ENCODE measurements at places on chromosomes 6 and 20.

DNA sequence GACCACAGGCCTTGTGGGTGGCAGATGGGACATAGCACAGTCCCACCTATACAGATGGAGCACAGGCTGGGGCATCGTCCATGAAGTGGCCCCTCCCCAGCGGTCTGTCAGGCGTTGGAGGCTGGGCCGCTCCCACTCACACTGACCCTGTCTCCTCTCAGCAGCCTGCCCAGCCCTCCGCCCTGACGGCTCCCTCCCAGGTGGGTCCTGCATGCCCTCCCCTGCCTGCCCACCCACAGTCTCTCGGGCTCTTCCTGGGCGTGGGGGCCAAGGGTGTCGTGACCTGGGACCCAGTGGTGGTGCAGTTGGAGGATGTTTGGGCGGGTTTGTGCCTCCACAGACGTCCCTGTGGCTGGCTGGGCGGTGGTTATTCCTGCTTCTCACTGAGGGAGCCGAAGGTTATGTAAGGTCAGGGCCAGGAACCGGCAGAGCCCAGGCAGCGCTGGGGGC is 22.3 kb downstream of the COL20A1 start:
- H3K27me3 ChIP-seq = no peaks in the 10 kb centered on the region
- H3K27ac ChIP-seq = no peak overlapping the region
- DNase-seq = no peak
- H3K4me1 ChIP-seq = peaks cover 3% of the 10 kb centered on the region

DNA sequence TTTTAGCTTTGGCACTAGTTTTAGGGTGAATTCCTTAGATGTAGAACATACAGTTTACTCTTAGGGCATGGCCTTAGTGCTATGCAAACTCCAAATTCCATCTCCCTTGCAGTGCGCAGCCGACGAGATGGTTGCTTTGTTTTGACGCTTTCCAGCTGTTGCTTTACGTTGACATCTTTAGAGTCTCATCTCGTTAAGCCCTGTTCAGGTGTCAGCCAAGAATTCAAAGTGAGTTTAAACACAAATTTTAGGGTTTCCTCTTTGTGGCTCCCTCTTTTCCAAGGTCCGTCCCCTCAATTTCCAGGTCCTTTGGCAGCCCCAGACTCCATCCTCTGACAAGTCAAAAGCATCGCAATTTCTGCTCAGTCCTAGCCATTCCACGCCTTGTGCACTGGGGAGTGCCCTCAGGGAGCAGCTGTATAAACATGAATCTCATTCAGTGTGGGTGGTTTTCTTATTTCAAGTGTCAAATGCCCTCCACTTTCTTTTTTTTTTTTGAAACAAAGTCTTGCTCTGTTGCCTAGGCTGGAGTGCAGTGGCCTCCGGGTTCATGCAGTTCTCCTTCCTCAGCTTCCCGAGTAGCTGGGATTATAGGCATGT is 14.1 kb upstream of the MAK start:
- H3K36me3 ChIP-seq = no peaks in the 10 kb centered on the region
- no peaks in the 10 kb centered on the region for H3K27me3 ChIP-seq
- no peak overlapping the region for H3K27ac ChIP-seq

GRCh38 chr6:692356-692851 is 535 bp downstream of the EXOC2 start:
- DNase-seq = peak; percentile 68
- peak overlapping the region; percentile 100 for H3K4me3 ChIP-seq
- peaks cover 17% of the 10 kb centered on the region for H3K4me1 ChIP-seq
- H3K27me3 ChIP-seq = no peaks in the 10 kb centered on the region
- peak overlapping the region; percentile 80 for H3K27ac ChIP-seq

GRCh38 chr20:41540459-41540858 is 77.7 kb downstream of the CHD6 start:
- DNase-seq = no peak
- no peak overlapping the region for H3K27ac ChIP-seq
- H3K27me3 ChIP-seq = no peaks in the 10 kb centered on the region
- H3K4me1 ChIP-seq = peaks cover 13% of the 10 kb centered on the region
- H3K4me3 ChIP-seq = no peak overlapping the region

DNA sequence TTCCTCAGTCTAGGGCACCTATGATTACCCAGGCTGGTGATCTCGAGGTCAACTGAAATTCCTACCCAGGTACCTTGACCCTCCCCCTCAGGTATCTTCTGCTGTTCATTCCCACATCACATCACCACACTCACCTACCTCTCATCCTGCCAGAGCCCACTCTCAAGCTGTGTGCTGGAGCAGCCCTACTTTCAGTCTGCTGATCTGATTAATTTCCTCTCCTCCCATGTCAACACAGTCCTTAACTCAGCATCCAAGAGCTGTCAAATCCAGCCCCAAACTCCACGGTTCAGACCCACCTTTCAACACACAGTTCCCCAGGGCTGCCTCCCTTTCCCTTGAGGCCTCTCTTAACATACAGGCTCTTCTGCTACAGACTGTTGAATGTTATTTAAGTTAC is 42.4 kb downstream of the EZR start:
- no peak for DNase-seq
- no peaks in the 10 kb centered on the region for H3K27me3 ChIP-seq
- H3K36me3 ChIP-seq = peaks cover 98% of the 10 kb centered on the region
- no peak overlapping the region for H3K4me3 ChIP-seq
- H3K27ac ChIP-seq = no peak overlapping the region

GRCh38 chr6:159939591-159940016 is 29.3 kb upstream of the IGF2R start:
- no peak overlapping the region for H3K27ac ChIP-seq
- no peaks in the 10 kb centered on the region for H3K36me3 ChIP-seq
- peak; percentile 70 for DNase-seq

- no peak for DNase-seq
- H3K4me1 ChIP-seq = no peaks in the 10 kb centered on the region
- H3K27ac ChIP-seq = no peak overlapping the region
- H3K36me3 ChIP-seq = no peaks in the 10 kb centered on the region
- no peaks in the 10 kb centered on the region for H3K27me3 ChIP-seq
These were observed 13.9 kb upstream of the MTG2 start for GRCh38 chr20:62168890-62169435.

DNA sequence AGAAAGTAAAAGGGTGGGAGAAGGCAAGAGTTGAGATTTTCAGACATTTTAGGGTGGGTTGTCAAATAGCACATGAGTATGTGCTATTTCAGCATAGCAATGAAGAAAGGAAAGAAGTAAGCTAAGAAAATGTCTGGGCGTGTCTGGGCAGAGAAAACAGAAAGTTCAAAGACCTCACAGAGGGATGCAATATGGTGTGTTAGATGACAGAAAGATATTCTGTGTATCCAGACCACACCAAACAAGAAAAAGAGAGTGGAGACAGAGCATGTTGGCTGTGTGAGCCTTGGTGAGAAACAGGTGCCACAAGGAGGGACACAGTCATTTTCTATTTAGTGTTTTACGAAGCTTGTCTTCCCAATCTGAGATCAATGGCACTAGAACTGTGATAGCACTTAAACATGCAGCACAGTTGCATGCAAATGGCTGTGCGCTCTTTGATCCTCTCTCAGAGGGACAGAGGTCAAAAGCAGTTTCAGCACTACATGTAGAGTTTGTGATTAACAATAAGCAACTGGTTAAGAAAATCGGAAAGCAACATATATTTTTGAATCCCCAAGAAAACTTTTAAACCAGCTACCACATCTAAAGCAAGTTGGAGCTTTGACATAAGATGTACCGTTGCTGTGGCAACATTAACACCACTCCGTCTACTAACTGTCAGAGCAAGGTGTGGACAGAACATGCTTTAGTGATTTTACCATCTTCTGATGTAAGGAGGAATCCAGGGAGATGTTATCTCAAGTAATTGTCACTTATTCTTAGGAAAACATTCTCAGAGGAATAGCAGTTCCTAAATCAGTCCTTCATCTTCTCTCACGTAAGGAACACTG is 515.5 kb upstream of the NOX3 start:
- no peaks in the 10 kb centered on the region for H3K4me1 ChIP-seq
- no peak for DNase-seq
- no peaks in the 10 kb centered on the region for H3K27me3 ChIP-seq
- H3K4me3 ChIP-seq = no peak overlapping the region

DNA sequence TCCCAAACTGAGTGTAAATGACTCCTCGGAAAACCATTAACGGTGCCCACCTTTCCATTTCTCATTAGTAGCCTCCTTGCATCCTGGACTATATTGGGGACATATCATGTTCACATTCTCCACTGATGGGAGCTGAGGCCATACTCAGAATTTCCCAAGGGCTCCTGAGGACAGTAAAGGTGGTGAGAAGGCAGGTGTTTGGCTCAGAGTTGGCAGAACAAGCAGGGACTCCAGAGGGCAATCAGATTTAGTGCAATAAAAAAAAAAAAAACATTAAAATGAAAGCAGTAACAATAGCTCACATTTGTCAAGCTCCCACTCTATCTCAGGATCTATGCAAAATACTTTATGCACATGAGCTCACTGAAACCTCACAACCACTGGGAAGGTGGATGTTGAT is 401.4 kb downstream of the MAFB start:
- no peaks in the 10 kb centered on the region for H3K27me3 ChIP-seq
- no peak overlapping the region for H3K27ac ChIP-seq
- H3K36me3 ChIP-seq = no peaks in the 10 kb centered on the region
- no peak overlapping the region for H3K4me3 ChIP-seq

DNA sequence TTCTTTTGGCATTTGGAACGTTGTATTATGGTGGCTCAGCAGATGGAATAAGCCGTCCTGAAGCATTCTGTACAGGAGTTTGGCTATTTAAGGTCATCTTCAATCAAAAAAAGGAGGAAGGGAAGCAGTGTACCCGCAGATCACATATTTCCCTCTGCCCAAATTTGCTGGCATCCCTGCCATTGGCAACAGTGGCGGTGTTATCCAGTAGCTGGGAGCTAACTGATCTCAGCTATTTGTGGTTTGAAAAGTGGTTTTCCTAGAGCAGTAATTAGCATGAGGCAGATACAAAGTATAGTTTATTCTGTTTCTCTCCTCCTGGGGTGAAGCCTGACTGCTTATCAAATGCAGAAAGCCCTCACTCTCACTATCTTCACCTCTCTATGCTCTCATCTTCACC is 576.8 kb downstream of the QKI start:
- H3K4me1 ChIP-seq = peaks cover 5% of the 10 kb centered on the region
- no peaks in the 10 kb centered on the region for H3K27me3 ChIP-seq
- no peak for DNase-seq
- no peak overlapping the region for H3K4me3 ChIP-seq
- H3K27ac ChIP-seq = no peak overlapping the region

GRCh38 chr6:75747152-75747992 is 1.7 kb upstream of the MYO6 start:
- H3K4me1 ChIP-seq = peaks cover 5% of the 10 kb centered on the region
- peaks cover 55% of the 10 kb centered on the region for H3K27me3 ChIP-seq
- no peak overlapping the region for H3K27ac ChIP-seq
- no peak overlapping the region for H3K4me3 ChIP-seq
- no peak for DNase-seq

GRCh38 chr6:13979284-13980171 is 54.8 kb downstream of the RNF182 start:
- H3K36me3 ChIP-seq = no peaks in the 10 kb centered on the region
- no peak overlapping the region for H3K4me3 ChIP-seq
- no peak for DNase-seq
- no peaks in the 10 kb centered on the region for H3K4me1 ChIP-seq
- H3K27me3 ChIP-seq = peaks cover 20% of the 10 kb centered on the region
- no peak overlapping the region for H3K27ac ChIP-seq

- DNase-seq = no peak
- H3K4me3 ChIP-seq = no peak overlapping the region
- H3K36me3 ChIP-seq = peaks cover 17% of the 10 kb centered on the region
These were observed 22.3 kb upstream of the APMAP start for GRCh38 chr20:25014816-25015215.

DNA sequence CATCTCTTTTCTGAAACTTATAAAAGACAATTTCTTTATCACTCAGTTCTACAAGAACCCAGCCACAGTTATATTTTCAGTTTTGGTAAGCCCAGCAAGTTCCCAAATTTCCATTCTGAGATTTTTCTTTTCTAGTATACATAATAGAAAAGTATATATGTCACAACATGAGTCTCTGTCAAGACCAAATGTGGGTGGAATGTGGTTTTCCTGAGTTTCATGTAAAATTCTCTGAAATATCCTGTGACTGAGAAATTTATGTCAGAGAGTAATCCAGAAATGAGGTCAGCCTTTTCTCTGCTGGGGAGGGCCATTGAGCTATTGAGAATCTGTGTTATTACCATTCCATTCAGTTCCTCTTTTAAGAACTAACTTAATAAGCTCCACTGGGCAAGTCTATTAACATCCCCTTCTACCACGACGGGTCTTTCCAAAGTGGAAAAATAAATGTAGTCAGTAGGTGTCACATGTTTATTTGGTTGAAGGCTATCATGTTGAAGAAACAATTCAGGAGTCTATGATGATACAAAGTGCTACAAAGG is 100.7 kb upstream of the HMGN3 start:
- H3K4me3 ChIP-seq = no peak overlapping the region
- H3K27ac ChIP-seq = no peak overlapping the region
- H3K27me3 ChIP-seq = no peaks in the 10 kb centered on the region
- H3K36me3 ChIP-seq = no peaks in the 10 kb centered on the region

- peak; percentile 56 for DNase-seq
- H3K36me3 ChIP-seq = no peaks in the 10 kb centered on the region
- peak overlapping the region; percentile 61 for H3K4me3 ChIP-seq
- peaks cover 14% of the 10 kb centered on the region for H3K4me1 ChIP-seq
- H3K27me3 ChIP-seq = no peaks in the 10 kb centered on the region
- peak overlapping the region; percentile 77 for H3K27ac ChIP-seq
These were observed 1.6 kb downstream of the DNAJC5 start for GRCh38 chr20:63896264-63897105.

DNA sequence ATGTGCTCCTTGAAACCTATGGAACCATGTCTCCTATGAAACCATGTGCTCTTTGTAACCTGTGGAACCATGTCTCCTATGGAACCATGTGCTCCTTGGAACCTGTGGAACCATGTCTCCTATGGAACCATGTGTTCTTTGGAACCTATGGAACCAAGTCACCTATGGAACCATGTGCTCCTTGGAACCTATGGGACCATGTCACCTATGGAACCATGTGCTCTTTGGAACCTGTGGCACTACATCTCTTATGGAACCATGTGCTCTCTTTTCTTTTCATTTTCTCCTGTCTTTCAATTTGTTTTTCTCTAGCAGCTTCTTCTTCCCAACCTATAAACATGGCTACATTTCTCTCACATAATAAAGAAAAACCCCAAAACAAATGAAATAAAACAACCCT is 11.9 kb upstream of the CCN2 start:
- H3K4me3 ChIP-seq = no peak overlapping the region
- H3K4me1 ChIP-seq = no peaks in the 10 kb centered on the region
- H3K36me3 ChIP-seq = no peaks in the 10 kb centered on the region
- no peaks in the 10 kb centered on the region for H3K27me3 ChIP-seq
- no peak overlapping the region for H3K27ac ChIP-seq

GRCh38 chr6:30238178-30238795 is 25.1 kb upstream of the TRIM26 start:
- DNase-seq = no peak
- no peaks in the 10 kb centered on the region for H3K27me3 ChIP-seq
- no peak overlapping the region for H3K27ac ChIP-seq
- H3K4me3 ChIP-seq = no peak overlapping the region

Data from heart left ventricle (tissue), 16 donors.